ENCODE measurements at places on chromosomes 13 and 19. TPM values are rescaled to one million over a fixed set of nuclear protein-coding genes. Genes with fewer than 3 reads are reported as not detected.

Gene SIGLEC10
- polyA plus RNA-seq: 1.3 TPM

Gene ZNF835
- 2.5 TPM for polyA plus RNA-seq

Gene HCST
- polyA plus RNA-seq: 8.5 TPM

Gene CCL25
- polyA plus RNA-seq: not detected

Gene PLIN4
- polyA plus RNA-seq: 1.6 TPM

Gene PINLYP
- polyA plus RNA-seq: 29.9 TPM

Gene CNN1
- polyA plus RNA-seq: 76.5 TPM

- DNase-seq: no peak
Measured at GRCh38 chr19:741506-742131, 9.3 kb upstream of the MISP start.

DNA sequence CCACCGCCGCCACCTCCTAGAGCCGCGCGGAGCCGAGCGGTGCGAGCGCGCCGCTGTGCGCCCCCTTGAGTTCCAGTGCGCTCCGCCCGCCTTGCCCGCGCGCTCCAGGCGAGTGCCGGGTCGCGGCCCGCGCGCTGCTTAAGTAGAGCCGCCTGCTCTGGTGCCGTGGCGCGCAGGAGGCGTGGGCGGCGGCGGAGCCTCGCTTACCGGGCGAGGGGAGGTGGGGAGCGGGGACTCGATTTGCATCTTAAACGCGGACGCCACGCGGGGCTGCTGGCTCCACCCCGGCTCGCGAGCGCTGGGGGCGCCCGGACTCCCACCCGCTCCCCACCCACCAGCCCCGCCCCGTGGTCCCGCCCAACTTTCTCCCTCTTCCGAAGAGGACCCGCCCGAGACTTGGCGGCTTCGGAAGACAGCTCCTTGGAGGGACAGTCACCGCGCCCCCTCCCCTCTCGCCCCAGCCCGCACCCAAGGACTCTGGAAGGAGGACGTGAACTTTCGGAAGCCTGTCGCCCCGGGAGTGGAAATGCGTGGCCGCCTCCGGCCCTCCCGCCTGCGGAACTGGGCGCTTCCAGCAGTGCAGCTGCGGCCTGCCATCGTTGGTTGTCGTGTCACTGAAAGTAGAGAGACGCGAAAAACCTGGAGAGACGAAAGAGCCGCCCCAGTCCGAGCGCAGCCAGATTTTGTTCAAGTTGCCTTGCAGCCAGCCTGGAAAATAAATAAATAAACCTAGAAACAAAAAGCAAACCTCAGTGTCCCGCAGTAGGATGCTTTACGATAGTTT is at the start of gene KCTD12:
Gene KCTD12 (minus strand): TSS at position 114 of the 784 bp plus-strand sequence. CDS start 257 bp downstream, outside the sequence.
- DNase-seq: peak; percentile 87

DNA sequence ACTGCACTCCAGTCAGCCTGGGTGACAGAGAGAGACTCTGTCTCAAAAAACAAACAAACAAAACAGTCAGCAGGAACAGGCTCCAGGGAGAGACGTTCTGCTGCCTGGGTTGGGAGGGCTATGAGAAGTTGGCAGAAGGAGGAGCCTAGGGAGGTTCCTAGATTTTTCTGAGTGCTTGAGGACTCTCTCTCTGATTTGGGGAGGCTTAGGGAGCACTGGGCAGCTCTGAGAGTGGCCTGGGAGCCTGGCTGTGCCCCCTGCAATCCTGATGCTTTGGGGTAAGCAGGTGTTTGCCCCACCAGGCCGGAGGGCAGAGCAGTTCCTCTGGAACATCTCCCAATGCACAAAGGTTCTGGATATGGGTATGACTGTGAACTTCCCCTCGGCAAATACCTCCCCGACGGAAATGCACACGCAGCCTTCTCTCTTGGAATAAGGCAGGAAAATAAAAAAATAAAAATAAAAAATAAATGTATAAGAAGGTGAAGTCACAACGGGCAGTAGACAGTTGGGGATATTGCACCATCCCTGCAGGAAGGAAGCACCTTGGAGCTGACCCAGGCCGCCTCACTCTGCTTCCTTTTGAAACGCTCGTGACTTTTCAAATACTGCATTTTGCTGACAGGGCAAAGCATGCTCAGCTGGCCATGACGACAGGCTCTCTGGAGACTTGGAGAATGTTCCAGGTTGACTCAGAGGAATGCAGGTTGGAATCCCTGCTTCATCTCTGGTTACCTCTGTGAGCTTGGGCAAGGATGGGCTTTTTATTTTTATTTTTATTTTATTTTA is 26.5 kb upstream of the HOMER3 start:
- DNase-seq: no peak

DNA sequence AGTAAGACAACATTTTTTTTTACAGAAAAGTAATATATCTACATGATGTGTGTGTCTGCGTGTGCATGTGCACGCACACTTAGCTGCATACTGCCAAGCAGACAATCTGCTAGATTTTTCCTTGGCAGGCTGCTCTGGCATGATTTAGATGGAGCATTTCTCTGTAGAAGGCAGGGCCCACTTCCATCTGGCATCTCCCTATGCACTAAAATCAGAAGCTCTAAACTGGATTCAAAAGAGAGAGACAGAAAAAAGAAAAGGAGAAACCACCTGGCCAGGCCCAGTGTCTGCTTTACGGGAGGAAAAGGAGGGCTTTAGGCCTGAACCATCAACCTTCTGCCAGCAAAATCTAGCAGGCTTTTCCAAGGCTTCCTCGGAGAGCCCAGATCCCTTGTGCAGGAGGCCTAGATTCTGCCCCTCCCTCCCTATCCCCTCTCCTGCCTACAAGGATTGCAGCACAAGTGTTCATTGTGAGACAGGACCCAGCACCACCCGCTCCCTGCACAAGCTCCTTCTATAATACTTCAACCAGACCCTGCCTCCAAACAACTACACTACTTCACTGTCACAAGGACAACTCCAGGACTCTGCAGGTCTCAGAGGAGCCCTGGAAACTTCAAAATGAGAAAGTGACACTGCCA is 99.3 kb downstream of the DOCK9 start:
- DNase-seq: no peak

- no peak for DNase-seq
Measured at GRCh38 chr19:39128516-39129079, 3.0 kb downstream of the PAK4 start.

DNA sequence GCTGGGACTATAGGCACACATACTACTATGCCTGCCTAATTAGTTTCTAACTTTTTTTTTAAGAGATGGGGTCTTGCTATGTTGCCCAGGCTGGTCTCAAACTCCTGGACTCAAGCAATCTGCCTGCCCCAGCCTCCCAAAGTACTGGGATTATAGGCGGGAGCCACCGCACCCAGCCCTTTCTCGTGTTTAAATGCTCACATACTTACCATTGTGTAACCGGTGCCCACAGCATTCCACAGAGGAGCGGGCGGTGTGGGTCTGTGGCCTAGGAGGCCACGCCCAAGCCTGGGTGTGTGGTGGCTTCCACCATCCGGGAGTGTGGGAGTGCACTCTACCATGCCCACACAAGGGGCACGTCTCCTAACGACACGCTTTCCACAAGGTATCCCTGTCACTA is 7.7 kb downstream of the LMNB2 start:
- peak; percentile 12 for DNase-seq

DNA sequence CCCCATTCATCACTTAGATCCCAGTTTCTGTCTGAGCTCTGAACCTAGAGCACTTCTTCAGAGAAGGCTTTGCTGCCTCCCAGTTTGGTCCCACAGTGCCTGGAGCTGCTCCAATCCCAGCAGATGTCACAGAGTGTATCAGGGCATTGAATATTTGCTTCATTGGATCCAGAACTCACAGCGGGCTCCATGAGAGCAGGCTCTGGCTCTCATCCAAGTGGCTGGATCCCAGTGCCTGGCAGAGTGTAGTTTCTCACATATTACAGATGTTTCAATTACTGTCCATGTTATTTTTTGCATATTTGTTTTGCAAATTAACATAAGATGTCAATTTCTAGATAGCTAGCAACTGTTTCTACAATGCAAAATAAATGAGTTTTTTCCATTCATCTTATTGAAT is 50.6 kb downstream of the MYO16 start:
- DNase-seq: no peak

GRCh38 chr13:105311094-105311493 is 1224.4 kb downstream of the EFNB2 start:
- no peak for DNase-seq

DNA sequence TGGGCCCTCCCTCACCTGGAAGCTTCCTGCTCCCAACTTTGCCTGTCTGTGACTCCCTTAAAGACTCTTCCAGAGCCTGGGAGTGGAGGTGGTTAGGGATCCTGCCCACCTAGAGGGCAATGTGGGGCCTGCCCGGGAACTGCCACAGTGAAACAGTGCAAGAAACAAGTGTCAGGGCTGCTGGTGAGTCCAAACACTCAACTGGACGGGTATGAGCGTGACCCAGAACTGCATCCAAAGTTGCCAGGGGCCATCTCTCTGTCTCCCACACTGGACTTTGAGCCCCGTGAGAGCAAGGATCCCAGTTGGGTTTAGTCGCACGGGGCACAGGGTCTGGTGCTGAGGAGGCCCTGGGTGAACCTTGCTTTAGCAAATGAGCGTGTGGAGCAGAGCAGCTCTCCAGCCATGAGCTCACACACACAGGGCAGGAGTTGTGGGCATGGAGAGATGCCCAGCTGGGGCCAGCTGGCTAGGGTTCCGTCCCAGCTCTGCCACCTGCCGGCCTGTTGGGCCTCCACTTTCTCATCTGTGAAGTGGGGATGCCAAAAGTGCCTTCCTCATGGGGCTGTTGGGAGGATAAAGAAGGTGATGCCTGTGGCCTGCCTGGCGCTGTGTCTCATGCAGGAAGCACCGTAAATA is 2.8 kb upstream of the NUMBL start:
- no peak for DNase-seq

- DNase-seq: peak; percentile 54
Measured at GRCh38 chr19:10503002-10503789, at the start of gene KEAP1. Gene KEAP1, minus strand, starts transcription at chr19:10503356. Its CDS starts 3,323 bp downstream, at chr19:10500033.

- DNase-seq: no peak
Measured at GRCh38 chr13:63446329-63446728, 2030.7 kb upstream of the PCDH20 start.

- DNase-seq: no peak
Measured at GRCh38 chr19:28577233-28577632, 635.7 kb downstream of the UQCRFS1 start.

DNA sequence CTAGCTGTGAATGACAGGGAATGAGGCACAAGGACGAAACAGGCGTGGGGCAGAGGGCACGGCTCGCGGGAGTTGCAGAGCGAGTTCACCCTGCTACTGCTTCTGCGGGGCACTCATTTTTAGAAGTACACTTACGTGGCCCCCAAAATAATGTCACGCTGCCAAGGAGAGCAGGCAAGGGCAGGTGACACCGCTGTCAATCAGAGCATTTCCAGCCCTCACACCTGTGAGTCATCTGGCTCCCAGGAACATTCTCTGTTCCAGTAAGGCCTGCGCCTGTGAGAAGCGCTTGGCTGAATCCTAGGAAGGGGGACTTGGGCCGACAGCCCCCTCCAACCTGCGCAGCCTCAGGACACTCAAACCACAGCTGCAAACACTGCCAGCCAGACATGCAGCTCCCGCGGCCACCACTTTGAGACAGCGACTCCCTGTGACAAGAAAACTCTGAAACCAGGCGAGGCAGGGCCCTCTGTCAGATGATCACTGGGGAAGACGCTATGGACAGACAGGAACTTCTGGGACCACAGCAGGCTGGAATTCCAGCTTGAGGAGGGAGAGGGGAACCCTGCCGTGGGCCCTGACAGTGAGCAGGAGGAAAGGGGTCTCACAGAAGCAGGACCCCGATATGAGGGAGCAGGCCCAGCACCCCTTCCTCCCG is 12.7 kb downstream of the DOT1L start:
- no peak for DNase-seq

DNA sequence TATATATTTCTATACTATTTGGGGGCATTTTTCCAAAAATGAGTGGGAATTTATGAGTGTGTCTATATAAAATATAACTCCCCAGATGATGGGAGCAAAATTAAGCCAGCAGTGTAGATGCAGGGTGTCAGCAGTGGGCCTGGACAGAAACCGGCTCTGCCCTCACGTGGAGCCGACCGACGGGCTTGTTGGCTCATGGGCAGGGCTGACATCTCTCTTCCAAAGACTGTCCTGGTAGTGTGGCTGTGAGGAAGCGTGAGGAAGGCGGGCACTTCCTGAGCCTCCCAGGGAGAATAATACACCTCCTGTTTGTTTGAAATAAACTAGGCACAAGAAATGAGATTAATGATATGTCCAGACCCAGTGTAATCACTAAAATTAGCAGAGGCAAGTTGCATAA is 206.5 kb downstream of the TEX29 start:
- DNase-seq: no peak

GRCh38 chr13:31495336-31495735 is 244.0 kb upstream of the RXFP2 start:
- DNase-seq: no peak

- DNase-seq: no peak
Measured at GRCh38 chr13:103515410-103515809, 449.2 kb upstream of the SLC10A2 start.
